Stimulated activated CD8-positive, alpha-beta memory T cell treated with anti-CD3 and anti-CD28 coated beads, Interleukin-4, amount 100 ng/mL, for 48 hours (primary cell): ENCODE measurements at places on chromosomes 16 and 17.

DNA sequence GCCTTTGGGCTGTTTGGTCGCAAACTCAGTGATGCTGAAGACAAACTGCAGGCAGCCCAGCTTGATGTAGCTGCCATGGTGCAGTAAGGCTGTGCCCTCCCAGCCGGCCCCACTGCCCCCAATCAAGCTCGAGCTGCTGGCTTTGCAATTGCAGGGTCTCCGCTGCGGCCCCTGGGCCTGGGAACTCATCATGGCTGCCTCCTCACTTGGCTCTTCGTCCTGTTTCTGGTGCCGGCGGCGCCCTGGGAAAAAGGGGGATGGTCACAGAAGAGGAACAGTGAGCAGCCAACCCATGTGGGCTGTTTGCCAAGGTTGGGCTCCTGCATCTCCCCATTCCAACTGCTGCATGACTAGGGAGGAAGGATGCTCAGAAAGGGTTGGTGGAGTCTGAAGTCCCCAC lies 3.4 kb upstream of the DHRS13 start:
- no peak for DNase-seq

DNA sequence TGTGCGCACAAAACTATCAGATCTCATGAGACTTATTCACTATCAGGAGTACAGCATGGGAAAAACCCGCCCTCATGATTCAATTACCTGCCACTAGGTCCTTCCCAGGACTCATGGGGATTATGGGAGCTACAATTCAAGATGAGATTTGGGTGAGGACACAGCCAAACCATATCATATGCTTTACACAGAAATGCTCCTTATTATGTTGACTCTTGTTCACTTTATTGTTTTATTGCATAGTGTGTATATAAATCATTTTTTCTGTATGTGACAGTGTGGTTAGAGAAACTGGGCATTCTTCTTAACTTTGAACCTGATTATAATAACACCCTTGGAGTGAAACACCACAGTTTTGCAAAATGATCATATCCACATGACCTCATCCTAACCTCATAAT lies 212.8 kb upstream of the TNRC6C start:
- no peak for DNase-seq

- DNase-seq: no peak
Observed at GRCh38 chr16:50102051-50102746, 36.4 kb downstream of the HEATR3 start.

GRCh38 chr16:72658888-72659717 lies 388.8 kb downstream of the ZFHX3 start:
- DNase-seq: no peak

- DNase-seq: no peak
Observed at GRCh38 chr17:48629411-48629759, 3.2 kb upstream of the HOXB9 start.

- DNase-seq: no peak
Observed at GRCh38 chr17:72448019-72448418, 327.2 kb downstream of the SOX9 start.

GRCh38 chr17:21425321-21425720 lies 49.2 kb downstream of the KCNJ12 start:
- DNase-seq: no peak

- no peak for DNase-seq
Observed at GRCh38 chr17:73773702-73774101, 129.5 kb upstream of the SDK2 start.

- no peak for DNase-seq
Observed at GRCh38 chr17:39634384-39634871, 2.5 kb upstream of the STARD3 start.

GRCh38 chr17:37358098-37358829 lies 17.5 kb upstream of the C17orf78 start:
- DNase-seq: peak; percentile 66

DNA sequence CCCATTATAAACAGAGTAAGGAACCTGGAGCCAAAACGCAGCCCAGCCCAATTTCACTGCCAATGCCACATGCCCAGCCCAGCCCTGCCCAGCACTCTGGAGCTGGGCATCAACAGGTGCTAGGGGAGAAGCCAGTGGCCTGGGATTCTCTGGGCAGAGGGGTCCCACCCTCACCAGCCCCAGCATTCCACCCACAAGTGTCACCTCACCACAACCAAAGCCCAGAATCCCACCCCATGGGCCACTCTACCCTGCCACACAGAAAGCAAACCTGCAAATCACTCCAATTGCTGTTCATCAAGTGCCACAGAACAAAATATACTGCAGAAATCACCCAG lies 102.5 kb upstream of the CDH5 start:
- DNase-seq: no peak

DNA sequence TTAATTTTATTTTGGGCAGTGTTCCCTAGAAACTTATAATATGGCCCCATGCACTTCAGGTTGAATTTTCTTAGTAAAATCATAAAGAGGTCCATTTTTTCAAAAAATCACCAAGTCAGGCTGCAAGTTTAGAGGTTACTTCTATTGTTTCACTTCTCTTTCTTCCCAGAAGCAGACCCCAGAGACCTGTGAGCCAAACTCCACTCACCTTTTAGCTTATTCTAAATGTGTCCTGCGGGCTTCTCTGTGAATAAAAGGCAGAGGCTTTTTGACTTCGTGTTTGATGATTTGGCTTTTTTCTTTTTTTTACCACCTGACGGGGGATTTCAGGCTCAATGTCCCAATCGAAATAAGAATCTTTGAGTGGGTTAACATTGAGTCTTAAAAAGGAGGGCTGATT lies 7.4 kb downstream of the PRKCB start:
- DNase-seq: no peak

DNA sequence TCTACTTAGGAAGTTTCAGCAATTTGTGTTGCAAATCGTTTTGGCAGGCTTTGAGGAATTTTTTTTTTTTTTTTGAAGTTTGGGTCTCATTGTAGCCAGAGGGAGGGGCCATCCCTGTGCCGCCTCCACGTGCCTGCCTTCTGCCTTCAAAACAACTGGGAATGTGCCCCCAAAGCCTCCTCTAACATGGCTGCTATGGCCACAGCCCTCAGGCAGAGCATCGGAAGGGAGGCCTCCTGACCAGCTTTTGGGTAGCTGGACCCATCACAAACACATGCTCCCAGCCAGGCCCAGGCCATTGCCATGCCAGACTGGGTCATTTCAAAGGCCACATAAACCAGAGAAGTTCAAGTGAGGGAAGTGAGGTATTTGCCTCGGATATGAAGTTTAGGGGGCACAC lies 21.5 kb downstream of the C16orf82 start:
- no peak for DNase-seq

DNA sequence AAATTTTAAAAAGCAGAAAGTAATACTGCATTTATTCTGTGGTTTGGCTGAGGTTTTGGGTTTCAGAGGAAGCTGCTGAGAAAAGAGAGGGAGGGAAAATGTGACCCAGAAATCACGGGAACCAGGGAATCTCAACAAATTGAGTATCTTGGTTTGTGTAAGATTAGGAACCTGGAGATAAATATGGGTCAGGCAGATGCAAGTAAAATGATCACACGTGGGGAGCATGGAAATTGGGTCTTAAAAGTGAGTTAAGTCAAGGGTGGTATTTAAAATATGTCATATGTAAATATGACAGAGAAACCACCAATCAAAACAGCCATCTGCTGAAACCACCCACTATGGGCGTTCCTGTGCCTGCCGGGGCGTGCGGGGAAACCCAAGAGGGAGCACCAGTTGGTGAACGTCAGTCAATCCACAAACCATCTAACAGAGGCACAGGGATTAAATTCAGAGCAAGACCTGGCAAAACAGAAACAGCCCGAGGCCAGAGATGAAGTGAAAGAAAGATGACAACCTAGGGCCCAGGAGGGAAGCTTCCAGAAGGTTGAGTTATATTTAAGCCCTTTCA lies 33.4 kb downstream of the CDH13 start:
- peak; percentile 59 for DNase-seq

GRCh38 chr16:15648135-15648730 lies 1.8 kb upstream of the NDE1 start:
- DNase-seq: no peak

- DNase-seq: no peak
Observed at GRCh38 chr16:26139884-26140283, 448.1 kb downstream of the HS3ST4 start.

DNA sequence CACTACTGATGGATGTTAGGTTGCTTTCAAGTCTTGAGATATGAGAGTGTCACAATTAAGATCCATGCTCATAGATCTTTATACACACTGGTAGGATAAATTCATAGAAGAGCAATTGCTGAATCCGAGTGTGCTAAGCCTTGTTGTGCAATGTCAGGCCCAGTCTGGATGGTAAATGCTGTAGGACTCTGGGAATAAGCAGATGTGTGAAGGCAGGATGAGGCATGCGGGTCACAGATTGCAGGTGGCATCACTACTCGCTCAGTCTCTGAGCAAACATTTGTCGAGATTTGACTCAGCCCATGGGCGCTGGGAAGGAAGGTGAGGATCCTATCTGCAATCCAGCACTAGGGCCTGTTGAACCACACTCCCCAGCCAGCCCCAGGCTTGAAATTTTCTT lies 40.7 kb downstream of the TMEM186 start:
- DNase-seq: no peak

DNA sequence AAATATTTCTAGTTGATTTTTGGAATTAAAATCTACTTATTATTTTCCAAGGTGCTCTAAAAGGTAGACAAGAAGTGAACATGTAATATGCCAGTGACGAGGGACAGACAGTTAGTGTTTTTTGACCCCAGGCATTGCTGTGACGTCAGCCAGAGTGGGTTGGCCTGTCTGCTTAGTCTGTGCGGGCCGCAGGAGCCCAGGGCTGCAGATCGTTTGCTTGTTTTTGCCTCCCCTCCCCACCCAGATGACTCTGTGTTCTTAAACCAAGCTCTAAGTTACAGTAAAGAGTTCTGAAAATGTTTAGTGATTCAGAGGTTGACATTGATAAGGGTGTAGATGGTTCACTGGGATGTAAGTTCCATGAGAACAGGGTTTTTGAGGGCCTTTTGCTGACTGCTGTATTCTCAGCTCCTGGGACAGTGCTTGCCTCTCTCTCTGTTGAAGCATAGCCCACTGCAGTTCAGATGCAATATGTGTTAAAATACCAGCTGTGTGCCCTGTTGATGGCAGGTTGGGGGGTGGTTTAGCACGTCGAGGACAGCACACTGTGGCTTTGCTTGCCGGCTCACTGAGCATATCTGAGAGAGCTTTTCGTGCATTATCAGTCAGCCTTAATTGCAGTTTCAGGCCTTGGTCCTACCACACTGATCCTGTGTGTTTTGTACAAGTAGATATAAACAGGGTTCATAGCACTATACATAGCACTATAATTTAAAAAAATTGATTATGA lies 64.8 kb downstream of the SEC14L1 start:
- no peak for DNase-seq

DNA sequence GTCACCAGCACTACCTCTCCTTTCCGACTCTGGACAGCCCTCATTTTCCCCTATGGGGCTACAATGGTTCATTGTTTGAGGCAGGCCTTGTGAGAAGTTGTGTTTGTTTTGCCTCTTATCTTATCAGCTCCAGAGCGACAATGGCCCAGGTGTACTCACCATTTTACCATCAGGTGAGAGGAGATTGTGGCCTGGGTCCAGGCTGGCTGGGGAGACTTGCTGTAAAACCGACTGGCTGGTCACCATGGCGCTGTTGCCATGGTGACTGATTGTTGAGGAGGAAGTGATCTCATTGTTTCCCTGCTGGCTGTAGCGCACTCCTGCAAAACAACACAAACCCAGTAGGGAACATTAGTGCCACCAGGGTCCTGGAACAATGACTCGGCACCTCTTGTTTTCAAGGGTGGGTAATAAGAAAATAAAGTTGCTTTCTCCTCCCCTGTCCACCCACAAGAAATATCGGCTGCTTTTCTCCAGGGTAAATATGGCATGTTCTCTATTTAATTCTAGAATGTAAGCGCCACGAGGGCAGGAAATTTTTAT lies 34.4 kb downstream of the HNF1B start:
- DNase-seq: no peak

GRCh38 chr17:69607162-69607834 lies 192.8 kb downstream of the MAP2K6 start:
- DNase-seq: peak; percentile 44

- no peak for DNase-seq
Observed at GRCh38 chr16:69270831-69271230, 40.3 kb upstream of the VPS4A start.

GRCh38 chr17:41813152-41813680 lies 412 bp downstream of the FKBP10 start:
- no peak for DNase-seq

DNA sequence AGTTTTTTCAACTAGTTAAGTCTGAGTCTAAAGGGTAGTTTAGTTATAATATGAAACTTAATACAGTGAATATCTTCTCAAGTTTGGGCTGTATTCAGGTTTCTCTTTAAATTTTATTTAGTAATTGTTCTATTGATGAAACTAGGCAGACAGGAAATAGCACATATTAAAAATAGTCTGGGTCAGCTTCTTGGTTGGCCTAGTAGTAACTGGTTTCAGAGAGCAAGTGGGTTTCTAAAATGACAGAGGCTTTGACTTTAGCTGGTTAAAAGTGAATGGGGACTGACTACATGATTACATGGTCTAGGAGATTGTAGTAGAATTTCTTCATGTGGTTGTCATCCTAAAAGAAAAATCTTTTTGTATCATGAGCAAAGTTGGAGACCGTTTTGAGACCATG lies 46.8 kb downstream of the OMG start:
- no peak for DNase-seq

GRCh38 chr16:24668481-24669061 lies 60.9 kb upstream of the TNRC6A start:
- peak; percentile 69 for DNase-seq

DNA sequence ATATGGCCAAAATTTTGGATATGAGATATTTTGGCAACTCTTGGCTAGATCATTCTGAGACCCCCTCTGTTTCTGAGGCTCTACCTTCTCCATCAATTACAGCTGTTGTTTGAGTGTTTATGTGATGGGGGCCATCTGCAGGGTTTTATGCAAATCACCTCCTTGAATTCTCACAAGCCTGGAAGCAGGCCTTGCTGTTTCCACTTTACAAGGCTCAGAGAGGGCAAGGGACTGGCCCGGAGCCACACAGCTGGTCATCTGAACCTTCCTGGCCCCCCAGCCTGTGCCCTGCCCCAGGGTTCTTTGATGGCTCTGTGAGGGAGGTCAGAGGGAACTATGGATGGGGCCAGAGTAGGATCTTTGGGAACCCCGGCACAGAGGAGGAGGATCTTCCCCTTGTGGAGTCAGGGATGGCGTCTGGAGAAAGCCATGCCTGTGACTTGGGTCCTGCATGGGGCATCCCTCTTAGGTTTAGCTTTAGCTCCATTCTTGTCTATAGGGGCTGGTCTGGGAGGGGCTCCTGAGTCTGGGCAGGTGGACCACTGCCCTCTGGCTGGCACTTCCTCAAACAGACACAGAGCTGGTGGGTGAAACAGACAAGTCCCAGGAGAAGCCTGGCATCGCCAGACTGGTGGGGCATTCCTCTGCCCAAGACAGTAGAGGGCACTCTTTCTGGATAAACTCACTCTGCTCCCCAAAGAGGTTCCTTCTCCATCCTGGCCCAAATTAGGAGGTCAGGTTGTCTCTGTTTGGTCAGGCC lies 26.2 kb downstream of the IL21R start:
- DNase-seq: peak; percentile 23
